Fibroblast of the aortic adventitia (primary cell): ENCODE measurements at places on chromosomes 6 and 20.

DNA sequence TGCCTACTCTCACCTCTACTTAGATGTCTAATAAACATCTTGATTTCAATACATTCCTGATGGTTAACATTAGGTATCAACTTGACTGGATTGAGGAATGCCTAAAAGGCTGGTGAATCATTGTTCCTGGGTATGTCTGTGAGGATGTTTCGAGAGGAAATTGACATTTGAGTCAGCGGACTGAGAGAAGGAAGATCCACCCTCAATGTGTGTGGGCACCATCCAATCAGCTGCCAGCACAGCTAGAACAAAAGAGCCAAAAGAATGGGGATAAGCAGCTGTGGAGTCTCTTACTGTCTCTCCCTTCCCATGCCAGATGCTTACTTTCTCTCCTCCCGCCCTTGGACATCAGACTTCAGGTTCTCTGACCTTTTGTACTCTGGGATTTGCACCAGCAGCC lies 128.6 kb upstream of the HS3ST5 start:
- no peak for DNase-seq

DNA sequence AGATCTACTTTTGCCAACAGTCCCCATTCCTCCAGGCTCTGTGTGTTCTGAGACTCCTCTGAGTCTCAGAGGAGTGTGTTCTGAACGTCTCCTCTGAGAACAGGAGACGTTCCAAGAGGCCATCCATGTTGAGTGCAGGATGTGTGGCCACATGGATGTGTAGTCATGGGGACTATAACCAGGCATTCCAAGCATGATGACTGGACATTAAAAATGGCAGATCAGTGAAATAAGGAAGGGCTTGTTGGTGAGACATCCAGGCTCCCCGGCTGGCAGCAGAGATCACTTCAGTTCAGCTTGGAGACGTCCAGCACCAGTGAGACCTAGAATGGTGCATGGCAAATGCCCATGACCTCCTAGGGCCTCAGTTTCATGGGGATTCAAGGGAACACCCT lies 34.3 kb upstream of the POU5F1 start:
- DNase-seq = no peak

DNA sequence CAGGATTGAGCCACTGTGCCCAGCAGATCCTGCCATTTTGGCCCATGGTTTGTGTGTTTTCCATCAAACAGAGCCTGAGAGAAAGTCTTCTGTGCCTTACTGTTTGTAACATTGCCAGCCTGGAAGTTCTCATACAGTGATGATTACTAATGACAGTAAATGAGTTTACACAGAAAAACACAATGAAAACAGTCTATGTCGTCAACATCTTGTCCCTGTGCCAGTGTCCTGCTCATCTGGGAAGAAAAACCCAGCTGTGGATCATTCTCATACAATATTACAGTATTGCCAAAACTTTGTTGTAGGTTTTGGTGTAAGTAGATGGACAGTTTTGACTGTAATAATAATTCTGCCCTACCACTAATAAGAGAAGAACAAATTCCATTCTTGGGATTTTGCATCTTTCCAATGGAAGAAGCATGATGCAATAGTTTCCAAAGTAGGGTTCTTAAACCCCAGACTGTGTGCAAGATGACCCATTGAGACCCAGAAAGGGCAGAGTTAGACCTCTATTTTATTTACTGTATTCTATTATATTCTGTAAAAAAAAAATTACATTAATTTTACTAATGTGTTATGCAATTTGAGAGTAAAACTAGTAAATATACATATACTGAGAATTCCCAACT lies 135.0 kb upstream of the JARID2 start:
- no peak for DNase-seq

GRCh38 chr6:168574699-168575195 lies 133.8 kb downstream of the SMOC2 start:
- peak; percentile 76 for DNase-seq

- DNase-seq = no peak
Observed at GRCh38 chr6:162177746-162178145, 549.8 kb downstream of the PRKN start.

DNA sequence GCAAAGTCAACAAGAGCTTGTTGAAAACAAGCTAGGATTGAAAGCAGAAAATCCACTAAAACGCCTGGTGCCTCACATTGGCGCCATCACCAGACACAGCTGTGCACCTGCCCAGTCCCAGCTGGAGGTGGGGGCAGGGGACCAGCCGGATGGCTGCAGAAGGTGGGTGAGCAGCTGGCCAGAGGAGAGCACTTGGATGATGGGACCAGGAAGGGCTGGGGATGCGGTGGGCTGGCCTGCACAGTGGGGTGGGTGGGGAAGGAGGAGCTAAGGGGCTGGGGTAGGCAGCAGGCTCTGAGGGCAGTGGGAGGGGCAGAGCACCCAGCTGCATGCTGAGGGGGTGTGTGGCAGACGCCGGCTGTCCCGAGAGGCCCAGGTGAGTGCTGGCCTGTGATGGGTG lies 7.1 kb downstream of the CABLES2 start:
- DNase-seq = no peak

- no peak for DNase-seq
Observed at GRCh38 chr6:7215131-7215530, 97.9 kb downstream of the SSR1 start.

DNA sequence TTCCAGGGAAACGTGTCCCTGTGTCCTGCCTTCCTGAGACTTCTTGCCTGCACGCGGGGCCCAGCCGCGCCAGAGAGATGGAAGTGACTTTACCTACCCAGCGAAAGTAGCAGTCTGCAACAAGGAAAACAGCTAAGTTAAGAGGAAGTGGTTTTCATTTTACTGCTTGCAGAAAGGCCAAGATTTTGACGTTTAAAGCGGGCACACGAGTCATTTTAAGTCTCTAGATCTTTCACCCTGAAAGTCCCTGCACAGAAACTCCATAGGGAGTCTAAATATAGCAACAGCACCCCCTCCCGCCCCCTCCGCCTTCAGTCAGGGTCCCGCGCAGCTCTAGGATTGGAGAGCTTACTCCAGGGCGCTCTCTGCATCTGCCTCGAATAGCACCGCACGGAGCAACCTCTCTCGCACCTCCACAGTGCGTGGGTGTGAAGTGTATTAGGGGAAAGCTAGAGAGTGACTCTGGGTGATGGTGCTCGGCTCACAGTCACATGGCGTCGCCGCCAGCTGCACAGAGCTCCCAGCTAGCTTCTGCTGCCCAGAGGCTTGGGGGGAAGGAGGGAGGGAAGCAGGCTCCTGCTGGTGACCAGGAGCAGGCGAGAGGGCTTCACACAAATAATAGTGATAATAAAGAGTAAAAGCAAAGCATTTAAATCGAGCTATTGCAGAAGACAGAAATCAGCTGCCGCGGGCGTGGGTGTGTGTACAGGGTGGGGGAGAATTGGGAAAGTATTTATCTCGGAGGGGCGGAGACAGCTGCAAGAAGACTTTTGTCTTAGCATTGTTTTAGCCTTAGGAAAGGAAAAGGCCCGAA lies 1.8 kb upstream of the KCNQ5 start:
- DNase-seq = peak; percentile 47

DNA sequence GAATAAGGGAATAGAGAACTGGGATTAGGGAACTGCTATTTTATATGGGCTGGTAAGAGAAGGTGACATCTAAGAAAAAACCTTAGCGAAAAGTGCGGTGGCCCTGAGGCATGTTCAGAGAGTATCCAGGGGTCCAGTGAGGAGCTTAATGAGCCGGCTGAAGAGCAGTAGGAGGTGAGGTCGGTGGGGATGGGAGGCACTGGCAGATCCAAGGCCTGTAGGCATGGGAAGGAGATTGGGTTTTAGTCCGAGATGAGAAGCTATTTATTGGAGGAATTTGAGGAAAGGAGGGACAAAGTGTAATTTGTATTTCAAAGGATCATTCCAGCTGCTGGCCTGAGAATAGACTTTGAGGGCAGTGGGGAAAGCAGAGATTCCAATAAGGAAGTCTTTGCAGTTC lies 123.8 kb downstream of the QKI start:
- no peak for DNase-seq

GRCh38 chr6:118350881-118351430 lies 197.1 kb upstream of the PLN start:
- DNase-seq = no peak

DNA sequence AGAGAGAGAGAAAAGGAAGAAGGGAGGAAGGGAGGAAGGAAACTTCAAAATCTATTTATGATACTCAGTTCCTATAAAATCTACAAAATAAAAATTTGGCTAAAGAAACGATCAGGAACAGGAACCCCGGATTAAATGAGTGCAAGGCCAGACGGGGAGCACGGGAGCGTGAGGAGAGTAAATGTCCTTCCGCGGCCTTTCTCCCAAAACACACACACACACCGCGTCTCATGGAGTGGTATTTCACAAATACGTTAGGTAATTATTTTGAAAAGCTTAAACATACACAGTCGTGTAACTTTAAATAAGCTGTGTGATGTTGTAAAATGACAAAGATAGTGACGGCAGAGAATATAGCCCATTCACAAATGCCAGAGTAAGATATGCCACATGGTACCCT lies 125.7 kb upstream of the AFDN start:
- DNase-seq = no peak

DNA sequence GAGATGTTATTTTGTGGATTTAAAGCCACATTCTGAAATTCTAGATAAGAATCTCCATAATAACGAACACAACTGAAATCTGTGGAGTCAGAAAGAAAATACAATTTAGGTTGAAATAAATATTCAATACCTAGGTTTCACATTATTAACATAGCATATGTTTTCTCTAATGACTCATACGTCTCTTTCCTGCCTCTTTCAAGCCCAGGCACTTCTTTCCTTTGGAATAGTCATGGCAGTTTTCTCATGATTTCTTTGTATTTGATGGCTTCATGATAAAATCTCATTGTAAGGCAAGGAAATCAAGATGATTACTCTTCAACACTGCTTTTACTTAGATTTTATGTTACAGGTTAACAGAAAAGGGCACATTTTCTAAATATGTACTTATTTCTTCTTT lies 803.7 kb downstream of the PHF3 start:
- DNase-seq = no peak

DNA sequence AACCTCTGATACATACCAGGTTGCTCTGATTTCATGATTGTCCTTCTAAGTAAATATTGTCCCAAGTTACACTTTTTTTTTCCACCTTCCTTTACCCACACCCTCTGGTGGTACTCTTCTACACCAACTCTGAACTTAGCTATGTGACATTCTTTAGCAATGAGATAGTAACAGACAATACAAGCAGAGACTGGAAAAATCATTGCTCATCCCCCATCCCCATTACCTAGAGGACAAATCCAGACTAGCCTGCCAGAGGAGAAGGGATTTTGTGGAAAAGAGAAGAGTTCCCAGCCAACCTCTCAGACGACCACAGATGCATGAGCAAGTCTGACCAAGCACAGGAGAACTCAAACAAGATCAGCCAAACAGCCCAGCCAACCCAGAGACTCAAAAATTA lies 32.8 kb upstream of the TFAP2B start:
- no peak for DNase-seq

DNA sequence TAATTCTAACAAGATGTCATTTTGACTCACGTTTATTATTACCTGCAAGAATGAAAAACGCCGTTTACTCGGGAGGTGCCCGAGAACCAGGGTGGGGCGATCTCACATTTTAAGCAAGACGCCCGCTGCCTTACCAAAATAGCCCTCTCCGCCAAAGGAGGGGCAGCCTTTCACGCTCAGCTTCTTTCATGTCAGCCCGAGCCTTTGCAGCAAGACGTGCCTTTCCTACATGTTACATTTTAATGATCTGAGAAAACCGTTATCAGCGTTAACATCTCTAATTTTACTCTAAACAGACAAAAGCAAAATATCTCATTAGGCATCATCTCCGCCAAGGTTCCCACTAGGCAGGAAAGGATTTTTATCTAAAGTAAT lies 2.0 kb downstream of the BACH2 start:
- no peak for DNase-seq

- no peak for DNase-seq
Observed at GRCh38 chr6:79607000-79607399, 24.1 kb upstream of the SH3BGRL2 start.

DNA sequence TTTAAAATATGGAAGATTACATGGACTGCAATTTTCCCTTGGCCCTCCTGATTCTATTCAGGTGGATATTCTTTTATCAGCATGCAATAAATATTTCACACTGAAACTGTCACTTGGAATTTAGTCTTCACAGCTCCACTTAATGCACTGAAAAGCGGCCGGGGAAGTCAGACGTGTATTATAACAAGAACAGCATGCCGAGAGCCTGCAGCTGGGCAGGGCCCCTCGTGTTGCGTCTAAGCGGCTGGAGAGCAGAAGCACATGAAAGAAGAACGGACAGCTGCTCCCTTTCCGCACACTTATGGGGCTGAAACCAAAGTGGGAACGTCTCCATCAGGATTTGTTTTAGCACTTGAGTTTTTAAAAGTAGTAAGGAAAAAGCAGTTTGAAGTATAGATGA lies 57.2 kb downstream of the LYRM4 start:
- no peak for DNase-seq

- DNase-seq = no peak
Observed at GRCh38 chr6:40343318-40343876, 243.8 kb downstream of the LRFN2 start.

GRCh38 chr20:48024539-48024938 lies 239.3 kb upstream of the SULF2 start:
- DNase-seq = no peak

DNA sequence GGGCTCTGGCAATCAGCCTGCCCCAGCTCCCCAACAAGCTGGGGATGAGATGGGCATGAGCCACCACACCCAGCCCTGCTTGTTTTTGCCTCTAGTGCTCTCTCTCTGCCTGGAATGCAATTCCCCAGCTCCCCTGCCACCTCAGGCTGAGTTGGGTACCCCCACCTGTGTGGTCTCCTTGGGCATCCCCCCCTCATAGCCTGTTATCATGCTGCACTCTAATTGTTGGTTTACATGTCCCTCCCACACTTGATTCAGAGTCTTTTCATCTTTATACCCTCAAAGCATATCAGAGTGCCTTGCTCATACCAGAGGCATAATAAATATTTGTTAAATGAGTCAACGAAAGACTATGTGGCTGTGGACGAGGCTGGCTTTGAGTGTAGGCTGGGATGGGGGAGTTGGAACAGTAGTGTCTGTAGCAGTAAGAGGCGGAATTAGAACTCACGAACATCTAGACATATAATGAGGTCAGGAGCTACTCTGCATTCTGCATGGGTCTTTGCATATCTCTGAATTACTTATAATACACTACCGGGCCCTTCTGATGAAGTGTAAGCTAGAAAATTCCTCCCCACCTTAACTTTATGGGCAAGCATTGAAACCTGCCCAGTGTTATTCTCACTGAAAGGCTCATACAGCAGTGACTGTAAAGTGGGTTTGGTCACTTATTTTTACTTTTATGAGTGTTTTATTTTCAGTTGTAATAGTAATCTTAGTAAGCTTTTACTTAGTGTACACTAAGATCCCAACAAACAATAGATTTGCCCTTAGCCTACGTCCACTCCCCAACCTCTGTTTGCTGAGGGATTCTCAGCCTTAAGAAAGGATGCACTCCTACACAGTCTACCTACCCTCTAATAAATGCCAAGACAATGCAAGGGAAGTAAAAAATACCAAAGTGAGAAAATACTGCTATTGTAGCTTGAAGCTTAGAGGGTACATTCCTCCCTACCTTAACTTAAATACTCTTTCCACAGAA lies 58.7 kb downstream of the EDN1 start:
- peak; percentile 68 for DNase-seq
